ENCODE measurements at places on chromosomes 5 and 9.

GRCh38 chr9:36961561-36962325 is 72.3 kb downstream of the PAX5 start:
- DNase-seq, result no peak

DNA sequence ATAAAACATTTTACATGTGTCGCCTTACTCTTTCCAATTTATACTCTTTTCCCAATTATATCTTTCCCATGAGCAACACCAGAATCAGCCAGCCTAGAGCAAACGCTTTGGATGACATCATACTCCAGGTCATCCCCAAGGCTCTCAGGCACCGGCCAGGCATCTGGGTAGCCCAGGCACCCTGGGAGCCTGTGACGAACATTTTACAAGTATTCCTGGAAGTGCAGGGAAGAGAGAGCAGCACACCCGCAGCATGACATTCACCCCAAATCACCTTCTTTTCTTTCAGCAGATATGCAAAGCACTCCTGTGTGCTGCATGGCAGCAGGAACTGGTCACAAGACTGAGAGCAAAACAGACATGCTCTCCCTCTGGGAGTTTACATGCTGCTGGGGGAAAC is 75.7 kb upstream of the SMIM23 start:
- no peak for DNase-seq

GRCh38 chr5:34034534-34035327 is 8.3 kb downstream of the C1QTNF3 start:
- DNase-seq, result no peak

- DNase-seq, result no peak
Measured at GRCh38 chr5:135053278-135053677, 19.2 kb upstream of the PITX1 start.

Data from A172 (cell line).